ENCODE measurements at places on chromosomes 3 and 15.

- DNase-seq, result no peak
Measured at GRCh38 chr15:63915209-63915872, 81.6 kb upstream of the HERC1 start.

GRCh38 chr3:188513662-188514328, 359.8 kb downstream of the LPP start:
- no peak for DNase-seq

- DNase-seq, result no peak
Measured at GRCh38 chr3:66362541-66362941, 138.3 kb downstream of the LRIG1 start.

DNA sequence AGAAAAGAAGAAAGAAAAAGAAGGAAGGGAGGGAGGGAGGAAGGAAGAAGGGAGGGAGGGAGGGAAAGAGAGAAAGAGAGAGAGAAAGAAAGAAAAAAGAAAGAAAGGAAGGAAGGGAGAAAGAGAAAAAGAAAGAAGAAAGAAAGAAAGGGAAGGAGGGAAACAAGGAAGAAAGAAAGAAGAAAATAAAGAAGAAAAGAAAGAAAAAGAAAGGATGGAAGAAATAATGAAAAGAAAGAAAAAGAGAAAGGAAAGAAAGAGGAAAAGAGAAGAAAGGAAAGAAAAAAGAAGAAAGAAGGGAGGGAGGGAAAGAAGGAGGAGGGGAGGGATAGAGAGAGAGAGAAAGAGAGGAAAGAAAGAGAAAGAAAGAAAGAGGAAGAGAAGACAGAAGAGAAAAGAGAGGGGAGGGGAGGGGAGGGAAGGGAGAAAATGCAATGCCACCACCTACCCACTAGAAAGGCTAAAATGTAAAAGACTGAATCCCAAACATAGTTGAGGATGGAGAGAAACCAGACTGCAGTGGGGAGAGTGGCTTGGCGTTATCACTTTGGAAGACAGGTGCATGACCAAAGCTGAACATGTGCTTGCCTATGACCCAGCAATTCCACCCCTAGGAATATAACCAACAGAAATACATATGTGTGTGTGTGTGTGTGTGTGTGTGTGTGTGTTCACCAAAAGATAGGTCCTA, 66.9 kb upstream of the KLF13 start:
- DNase-seq, result no peak

GRCh38 chr15:64635499-64636495, 139.6 kb downstream of the RBPMS2 start:
- no peak for DNase-seq

DNA sequence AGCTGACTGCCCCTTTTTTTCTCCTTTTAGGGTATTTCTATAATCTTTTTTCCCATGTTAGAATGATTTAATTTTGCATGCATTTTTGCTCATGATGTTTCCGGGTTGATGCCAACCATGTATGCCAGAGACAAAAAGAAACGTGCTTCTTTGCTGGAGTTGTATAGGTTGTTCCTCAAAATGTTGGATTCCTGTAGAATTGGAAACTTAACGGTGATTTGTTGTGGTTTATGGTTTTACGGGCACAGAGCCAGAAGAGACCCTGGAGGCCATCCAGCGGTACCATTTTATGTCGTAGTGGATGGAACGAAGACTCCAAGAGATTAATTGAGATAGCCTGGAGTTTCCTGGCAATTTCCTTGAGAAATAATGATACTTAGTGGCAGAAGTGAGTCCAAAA, 481.5 kb upstream of the RGMA start:
- DNase-seq, result no peak

GRCh38 chr3:168212664-168213285, 117.1 kb upstream of the GOLIM4 start:
- no peak for DNase-seq

DNA sequence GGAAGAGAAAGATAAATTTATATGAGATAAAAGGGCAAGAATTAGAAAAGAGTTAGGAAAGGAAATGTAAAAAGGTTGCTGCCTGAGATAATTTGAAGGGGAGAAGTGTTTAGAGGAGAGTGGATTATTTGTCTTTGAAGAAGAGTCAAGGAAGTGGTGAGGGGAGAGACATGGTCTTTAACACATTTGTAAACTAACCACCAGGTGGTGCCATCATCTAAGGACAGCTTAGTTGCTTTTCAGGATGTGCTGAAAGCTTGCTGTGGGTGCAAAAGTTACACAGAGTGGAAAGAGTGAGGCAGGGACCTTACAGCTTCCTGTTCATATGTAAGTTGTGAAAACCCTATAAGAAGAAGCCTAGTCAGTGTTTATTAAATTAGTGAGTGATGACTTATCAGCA, 114.1 kb upstream of the DNAJC19 start:
- DNase-seq, result no peak

- no peak for DNase-seq
Measured at GRCh38 chr15:33344111-33344510, 33.3 kb downstream of the RYR3 start.

GRCh38 chr3:187209491-187209890, 12.2 kb downstream of the RTP1 start:
- DNase-seq, result no peak

DNA sequence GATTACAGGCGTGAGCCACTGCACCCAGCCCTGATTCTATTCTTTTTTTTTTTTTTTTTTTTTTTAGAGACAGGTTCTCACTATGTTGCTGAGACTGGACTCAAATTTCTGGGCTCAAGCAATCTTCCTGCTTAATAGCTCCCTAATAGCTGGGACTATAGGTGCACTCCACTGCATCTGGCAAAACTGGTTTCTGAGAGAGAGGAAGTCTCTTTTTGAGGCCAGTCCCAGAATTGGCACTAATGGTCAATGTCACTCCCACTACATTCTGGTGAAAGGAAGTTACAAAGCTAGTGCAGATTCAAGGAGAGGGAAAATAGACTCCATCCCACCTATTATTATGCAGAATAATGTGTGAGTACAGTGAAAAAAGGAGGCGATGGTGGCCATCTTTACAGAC, 5.8 kb upstream of the TGFBR2 start:
- DNase-seq, result no peak

DNA sequence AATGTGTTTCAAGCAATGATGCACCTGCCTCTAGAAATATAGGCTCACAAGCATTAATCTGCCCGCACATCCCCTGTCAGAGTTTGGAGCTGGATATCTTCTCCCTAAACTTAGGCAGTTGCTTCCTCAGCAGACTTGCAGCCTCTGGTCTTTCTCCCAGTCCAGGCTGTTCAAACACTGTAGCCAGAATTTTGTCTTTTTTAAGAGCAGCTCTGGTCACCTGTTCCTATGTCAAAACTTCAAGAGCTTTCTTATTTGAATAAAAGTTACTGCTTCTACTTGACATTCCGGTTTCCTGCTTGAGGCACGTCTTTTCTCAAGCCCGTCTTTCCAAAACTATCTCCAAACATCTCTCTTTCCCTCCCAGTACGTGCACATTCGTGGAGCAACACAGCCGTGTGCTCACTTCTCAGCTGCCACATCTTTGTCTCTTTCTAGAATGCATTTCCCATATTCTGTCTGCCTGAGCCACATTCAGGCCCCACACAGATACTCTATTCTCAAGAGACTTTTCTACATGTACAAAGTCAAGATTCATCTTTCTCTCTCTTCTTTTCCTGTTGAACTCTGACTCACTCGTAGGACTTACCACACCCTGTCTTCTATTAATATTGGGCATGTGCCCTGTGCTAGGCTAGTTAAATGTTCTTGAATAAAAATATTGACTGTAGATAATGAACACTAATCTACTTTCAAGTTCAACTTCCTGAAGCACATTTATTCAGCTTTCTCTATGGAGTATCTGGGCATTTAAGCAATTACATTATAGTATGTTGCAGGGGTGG, 307.7 kb upstream of the SOX2 start:
- no peak for DNase-seq

GRCh38 chr3:57889807-57890206, 118.4 kb upstream of the FLNB start:
- no peak for DNase-seq

GRCh38 chr3:137792626-137793271, 28.6 kb downstream of the SOX14 start:
- DNase-seq, result no peak

DNA sequence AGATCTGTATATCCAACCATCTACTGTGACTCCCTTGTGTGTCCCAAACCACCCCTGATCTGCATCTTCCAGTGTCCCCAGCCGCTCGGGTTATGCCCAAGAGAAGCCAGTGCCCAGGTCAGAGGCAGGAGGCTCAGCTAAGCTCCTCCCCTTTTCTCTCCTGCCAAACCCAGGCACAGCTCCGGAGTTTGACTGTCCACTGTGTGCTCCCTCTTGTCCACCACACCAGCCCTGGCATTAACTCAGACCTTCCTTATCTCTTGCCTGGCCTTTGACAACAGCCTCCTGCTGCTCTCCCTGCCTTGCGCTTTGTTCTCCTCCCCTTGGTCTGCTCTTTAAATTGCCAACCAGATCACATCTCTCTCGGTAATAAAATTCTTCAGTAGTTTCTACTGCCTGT, 39.3 kb downstream of the DGKG start:
- DNase-seq, result no peak

DNA sequence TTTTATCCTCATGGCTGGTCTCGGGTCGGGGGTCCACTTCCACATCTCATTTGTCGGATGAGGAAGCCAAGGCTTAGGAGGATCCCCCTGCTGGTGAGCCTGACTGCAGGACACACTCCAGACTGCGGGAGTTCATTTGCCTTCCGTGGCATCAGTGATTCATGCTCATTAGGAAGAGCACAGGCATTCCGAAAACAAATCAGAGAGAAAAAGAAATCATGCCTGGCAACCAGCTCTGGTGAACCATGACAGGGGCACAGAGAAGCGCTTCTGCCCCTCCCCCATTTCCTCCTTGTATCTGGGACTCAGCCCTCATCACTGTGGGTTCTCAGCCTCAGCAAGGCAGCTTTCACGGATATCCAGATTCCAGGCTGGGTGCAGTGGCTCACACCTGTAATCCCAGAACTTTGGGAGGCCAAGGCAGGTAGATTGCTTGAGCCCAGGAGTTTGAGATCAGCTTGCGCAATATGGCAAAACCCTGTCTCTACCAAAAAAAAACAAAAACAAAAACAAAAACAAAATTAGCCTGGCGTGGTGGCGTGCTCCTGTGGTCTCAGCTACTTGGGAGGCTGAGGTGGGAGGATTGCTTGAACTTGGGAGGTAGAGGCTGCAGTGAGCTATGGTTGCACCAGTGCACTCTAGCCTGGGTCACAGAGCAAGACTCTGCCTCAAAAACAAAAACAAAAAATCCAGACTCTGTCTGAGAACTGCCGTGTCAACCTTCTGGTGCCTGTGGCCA, 28.4 kb downstream of the IRAK2 start:
- DNase-seq, result no peak

DNA sequence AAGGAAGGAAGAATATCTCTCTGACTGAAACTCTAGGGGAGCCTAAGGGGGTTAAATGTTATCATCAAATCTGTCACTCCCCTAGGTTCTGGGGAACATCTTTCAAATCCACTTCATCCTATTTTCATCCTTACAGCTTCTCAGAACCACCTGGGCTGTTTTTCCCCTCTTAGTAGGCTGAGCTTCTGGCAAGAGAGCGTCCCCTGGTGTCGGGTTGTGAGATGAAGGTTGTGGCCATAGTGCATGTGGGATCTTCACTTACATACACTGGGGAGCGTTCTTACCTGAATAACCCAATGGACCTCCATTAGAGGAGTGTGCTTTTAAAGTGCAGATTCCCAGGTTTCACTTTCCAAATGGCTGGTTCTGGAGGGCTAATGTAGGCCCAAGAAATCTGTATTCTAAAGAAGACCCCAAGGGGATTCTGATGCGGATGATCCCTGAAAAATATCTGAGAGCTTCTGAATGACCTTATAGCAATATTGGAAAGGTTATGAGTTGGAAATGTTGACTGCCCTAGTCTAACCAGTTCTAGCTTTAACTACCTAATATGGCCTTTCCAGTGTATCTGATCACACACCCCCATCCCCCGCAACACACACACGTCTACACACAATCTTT, 663.7 kb downstream of the AGBL1 start:
- DNase-seq, result no peak

DNA sequence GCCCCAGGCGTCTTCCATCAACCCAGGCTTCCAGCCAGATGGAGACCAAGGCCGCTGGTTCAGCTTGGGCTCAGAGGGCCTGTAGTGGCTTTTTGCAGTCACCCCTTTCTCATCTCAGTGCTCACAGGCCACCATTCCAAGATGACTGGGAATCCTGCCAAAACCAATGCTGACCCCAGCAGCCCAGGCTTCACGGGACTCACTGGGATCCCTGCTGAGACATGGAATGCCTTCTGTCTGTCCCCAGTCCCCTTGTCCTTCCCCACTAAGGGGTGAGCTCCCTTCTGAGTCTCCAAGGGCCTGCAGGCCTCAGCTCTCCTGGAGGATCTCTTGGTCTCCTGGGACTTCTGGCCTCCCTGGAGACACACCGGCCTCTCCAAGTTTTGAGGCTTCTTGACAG, 77.4 kb upstream of the SEC13 start:
- DNase-seq, result no peak

GRCh38 chr3:190293621-190294020, 28.6 kb downstream of the CLDN1 start:
- DNase-seq, result no peak

GRCh38 chr3:186994000-186994955, 64.0 kb downstream of the ST6GAL1 start:
- DNase-seq, result no peak

DNA sequence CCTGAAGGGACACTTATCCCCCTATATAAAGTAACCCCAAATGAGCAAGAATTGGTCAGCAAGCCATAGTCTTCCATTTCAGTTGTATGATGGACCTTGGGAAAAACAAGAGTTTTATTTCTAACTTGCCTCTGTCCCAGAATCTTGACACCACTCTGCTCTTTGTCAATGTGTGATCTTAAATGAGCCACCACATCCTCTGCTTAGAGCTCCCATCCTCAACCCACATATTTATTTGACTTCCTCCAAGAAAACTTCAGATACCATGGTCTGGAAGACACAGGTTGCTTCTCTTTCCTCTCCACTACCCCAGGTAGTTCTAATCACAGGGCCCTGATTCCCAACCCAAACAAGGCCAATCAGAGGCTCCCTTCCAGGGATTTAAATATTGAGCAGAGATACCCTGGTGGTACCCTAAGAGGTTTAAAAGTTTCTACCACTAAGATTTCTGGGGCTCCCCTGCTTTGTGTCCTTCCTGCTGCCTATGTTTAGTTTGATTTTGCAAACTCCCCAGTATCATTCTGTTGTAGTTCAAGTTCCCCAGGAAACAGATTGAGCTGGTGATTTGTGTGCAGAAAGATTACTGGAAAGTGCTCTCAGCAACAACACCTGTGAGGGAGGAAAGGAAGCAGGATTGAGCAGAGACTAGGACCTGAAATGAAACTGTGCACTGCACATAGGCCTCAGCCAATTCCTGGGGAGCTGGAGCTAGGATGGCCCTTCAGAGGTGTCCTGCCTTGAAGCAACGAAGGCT, 64.3 kb downstream of the MTHFS start:
- no peak for DNase-seq
